Sciatic nerve (tissue), 2 donors: ENCODE measurements at places on chromosomes 4 and X. TPM values are rescaled to one million over a fixed set of nuclear protein-coding genes. Genes with fewer than 3 reads are reported as not detected.

GRCh38 chrX:19595043-19595677 lies 79.9 kb upstream of the MAP3K15 start:
- DNase-seq, result no peak

GRCh38 chr4:181659202-181659601 lies 584.0 kb upstream of the TENM3 start:
- no peak for DNase-seq

GRCh38 chrX:105636667-105637066 lies 185.7 kb upstream of the NRK start:
- no peak for DNase-seq

DNA sequence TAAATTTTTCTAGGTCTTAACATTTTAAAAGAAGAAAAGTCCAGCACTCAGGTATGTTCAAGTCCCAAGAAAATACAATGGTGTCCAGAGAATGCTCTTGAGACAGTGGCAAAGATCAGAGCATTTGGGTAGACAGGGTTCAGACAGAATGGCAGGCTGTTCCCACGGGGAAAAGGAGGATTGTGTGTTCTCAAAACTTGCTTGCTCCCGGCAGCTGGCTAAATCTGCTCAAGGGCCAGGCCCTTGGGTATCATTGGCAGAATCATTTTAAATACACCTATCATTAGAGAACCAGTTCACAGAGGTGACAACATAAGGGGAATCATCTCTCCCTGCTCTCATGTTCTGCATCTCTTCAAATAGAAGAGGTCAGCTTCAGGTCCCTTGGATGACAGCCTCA lies 456.3 kb downstream of the DTHD1 start:
- no peak for DNase-seq

DNA sequence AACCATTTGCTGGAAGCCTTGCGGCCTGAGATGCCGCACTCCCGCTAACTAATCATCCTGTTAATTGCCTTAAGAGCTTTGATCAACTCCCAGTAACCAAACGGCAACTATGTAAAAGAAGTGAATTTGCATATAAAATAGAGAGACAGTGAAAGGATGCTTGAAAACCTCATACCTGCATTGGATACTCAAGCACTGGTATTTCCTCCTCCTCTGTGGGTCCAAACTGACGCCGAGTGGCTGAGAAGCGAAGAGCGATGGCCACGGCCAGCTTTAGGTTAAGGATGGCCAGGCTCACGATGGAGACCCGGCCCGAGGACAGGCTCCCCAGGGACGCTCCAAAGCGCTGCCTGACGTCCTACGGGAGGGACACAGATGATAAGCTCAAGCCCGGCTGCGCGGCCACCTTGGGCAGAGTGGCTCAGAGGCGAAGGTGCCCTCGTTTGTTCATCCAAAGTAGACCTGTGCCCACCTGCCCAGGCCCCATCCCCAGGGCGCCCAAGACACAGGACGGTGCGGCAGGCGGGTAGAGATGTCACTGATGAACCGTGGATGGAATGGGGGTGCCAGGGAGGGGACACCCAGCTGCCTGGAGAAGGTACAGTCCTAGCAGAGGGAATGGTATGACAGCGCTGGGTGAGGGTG lies 43.6 kb downstream of the ACOX3 start:
- no peak for DNase-seq

Gene INPP4B
- 21.5 TPM for total RNA-seq

Gene LINC00632
- total RNA-seq, result 1,334 TPM

Gene IBSP
- total RNA-seq, result not detected
